ENCODE measurements at places on chromosomes 11 and 22.

DNA sequence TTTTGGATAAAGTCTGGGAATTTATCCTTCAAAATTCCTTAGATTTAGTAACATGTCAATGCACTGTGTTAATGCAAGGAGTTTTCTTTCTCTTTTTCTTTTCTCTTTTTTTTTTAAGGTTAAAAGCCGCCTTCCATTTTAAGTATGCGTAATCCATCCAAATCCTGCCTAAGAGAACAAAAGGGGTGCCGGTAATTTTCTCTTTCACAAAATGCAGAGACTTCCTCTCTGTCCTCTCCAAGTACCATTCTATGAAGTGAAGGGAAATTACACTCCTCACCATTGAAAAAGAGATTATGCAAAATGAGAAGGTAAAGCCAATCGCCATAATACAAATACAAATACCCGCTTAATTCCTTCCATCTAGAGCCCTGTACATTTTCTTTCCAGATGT, 273.8 kb downstream of the BLID start:
- DNase-seq: no peak

DNA sequence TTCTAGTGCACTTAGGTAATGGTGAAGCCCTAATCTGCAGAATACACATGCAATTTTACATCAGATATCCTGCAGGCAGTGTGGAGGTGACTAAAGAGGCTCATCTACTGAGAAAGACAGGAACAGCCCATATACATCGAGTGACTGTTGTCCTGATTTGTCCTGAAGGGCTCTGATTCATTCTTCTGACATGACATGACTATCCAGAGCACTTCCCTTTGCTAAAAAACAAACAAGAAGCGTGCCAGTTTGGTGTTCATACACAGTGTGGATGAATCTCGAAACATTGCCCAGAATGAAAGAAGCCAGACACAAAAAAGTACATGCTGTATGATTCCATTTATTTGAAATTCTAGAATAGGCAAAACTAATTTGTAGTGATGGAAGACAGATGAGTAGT, 48.0 kb upstream of the AMPD3 start:
- peak; percentile 61 for DNase-seq

GRCh38 chr22:44024288-44024921, at the start of gene PARVB:
Gene PARVB (plus strand): TSS chr22:44024302. CDS start chr22:44024340, 38 bp downstream.
- DNase-seq: no peak

- no peak for DNase-seq
Measured at GRCh38 chr11:465896-466530, 15.9 kb downstream of the PTDSS2 start.

DNA sequence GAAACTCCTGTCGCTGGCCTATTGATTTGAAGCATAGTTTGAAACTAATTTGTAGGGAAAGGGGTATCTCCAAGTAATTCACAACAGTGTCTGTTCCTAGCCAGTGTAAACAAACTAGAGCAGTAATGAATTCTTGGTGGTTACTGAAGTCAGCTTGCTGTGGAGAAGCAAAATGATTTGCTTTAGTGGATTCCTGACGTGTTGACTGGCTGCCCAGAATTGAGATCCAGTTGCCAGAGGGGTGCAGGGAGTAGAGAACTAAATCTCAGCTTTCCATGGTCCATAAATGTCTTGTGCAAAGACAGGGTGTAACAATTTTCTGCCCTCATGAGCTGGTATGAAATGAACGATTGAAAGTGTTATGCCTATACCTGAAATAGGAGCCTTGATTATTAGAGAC, 382.5 kb upstream of the KIRREL3 start:
- no peak for DNase-seq

- DNase-seq: no peak
Measured at GRCh38 chr22:31222736-31223135, 10.6 kb downstream of the LIMK2 start.

DNA sequence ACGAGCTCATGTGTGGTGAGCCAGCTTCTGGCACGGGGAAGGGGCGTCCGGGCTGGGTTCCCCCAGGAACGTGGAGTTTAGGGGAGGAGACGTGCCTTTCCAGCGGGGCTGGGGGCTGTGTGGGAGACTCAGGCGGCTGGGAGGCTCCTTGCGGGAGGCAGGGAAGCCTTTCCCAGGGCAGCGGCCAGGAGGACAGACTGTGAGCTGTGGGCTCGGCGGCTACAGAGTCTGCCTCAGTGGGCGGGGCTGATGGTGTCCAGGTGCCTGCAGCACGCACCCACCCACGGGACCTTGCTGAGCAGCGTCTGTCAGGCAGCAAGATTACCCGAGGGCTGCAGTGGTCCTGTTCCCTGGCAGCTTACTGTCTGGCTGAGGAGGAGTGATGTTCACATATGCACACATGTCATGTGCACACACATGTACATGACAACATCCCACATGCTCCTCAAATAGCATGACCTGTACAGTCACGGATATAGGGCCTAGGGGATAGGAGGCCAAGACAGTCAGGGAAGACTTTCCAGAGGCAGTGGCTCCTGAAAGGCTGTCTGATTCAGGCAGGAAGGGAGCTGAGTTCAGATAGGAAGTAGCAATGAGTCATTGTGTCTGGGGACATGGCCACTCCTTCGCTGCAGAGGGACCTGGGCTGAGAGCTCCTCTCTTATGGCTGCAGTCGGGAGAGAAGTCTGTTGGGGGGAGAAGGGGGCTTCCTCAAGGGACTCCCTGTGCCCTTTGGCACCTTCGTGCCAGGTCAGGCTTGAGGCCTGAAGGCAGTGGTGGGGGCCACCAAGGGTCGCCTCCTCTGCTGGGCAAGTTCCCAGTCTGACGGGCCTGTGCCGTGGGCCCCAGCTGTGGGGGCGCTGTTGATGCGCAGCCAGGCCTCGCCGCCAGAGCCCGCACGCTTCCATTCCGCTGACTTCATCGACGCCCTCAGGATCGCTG, 23.3 kb upstream of the PPP6R3 start:
- peak; percentile 79 for DNase-seq

DNA sequence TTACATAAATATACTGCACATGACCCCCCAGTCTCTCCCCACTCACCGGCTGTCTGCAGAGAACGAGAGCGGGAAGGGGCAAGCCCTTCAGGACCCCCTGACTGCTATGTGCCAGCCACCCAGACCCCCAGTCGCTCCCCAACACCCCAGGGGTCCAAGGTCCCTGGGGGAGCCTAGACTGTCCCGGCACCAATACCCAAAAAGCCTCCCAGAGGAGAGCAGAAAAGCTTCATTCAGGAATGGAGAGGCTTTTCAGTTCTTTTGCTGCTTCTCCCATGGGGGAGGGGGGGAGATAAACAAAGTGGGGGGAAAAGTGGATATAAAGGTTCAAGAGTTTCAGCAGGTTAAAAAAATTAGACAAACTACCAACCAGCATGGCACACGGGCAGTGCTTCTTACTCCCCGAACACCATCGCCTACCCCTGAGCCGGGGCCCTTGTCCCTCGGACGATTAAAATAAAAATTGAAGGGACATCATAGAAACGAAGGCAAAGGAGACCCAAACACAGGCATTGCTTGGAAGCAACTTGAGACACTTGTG, 1.3 kb downstream of the CSNK1E start:
- DNase-seq: no peak

DNA sequence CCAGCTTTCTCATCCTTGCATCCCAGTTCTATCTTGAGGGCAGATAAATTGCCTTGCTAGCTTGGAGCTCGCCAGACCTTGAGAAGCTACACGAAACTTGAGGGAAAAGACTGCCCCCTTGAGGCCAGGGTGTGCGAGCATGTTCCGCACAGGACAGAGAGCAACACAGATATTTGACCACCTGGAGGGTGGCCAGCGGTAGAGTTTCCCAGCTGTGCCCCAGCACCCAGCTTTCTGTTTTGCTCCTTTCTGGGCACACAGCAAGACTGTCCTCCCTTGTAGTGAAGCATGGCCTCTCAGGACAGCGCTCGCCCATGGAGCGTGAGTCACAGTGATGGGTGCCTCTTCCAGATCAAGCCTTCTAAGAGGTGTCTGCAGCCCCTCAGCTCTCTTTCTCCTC, 23.5 kb downstream of the SPATA19 start:
- DNase-seq: no peak

DNA sequence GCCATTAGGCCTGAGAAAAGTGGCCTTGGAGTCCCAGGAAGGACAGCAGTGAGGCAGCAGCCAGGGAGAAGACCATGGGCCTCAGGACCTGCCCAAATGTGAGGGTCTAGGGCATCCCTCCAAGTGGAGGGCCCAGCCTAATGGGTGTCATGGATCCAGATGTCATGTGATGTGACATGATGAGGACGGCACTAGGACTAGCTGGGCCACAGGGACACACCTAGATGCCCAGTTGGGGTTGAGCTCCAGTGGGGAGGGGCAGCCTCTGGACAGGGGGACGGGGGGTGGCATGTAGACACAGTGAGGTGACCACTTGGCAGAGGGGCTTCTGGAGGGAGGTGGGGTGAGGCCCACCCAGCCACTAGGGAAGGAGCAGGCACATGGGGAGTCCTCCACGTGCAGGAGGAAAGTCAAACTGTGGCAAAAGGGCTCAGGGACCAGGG, 5.4 kb downstream of the SCARF2 start:
- DNase-seq: no peak

GRCh38 chr11:36265793-36266628, 23.2 kb downstream of the COMMD9 start:
- peak; percentile 28 for DNase-seq

- no peak for DNase-seq
Measured at GRCh38 chr11:110501428-110501827, 71.7 kb downstream of the FDX1 start.

GRCh38 chr11:126547691-126548090, 192.2 kb downstream of the ST3GAL4 start:
- DNase-seq: no peak

DNA sequence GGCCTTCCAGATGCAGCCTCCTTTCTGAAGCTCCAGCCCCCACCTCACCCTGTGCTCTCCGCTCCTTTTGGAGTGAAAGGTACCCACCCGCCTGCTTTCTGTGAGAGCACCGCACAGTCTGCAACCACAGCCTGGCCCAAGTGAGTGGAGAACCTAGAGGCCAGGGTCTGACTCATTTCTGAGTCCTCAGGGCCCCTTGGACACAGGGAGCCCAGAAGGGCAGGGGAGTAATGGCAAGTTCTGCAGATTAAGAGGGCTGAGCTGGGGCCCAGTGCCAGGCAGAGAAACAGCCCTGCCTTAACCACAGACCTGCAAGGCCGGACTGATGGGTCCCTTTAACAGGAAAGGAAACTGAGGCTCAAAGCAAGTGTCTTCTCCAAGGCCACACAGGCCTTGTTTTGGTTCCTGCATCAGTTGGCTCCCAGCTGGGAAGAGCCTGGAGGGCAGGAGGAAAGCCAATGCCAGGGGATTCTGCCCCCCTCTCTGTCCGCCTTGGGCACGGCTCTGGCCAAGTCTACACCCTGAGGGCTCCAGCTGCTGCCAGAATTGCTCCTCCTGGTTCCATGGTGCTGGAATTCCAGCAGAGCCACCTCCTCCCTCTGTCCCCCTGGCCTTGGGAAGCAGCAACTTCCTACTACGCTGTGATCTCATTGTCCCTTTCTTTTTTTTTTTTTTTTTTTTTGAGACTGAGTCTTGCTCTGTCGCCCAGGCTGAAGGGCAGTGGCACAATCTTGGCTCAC, 55.1 kb downstream of the CYTH4 start:
- no peak for DNase-seq

GRCh38 chr11:112057170-112057569, 16.6 kb downstream of the PIH1D2 start:
- no peak for DNase-seq

DNA sequence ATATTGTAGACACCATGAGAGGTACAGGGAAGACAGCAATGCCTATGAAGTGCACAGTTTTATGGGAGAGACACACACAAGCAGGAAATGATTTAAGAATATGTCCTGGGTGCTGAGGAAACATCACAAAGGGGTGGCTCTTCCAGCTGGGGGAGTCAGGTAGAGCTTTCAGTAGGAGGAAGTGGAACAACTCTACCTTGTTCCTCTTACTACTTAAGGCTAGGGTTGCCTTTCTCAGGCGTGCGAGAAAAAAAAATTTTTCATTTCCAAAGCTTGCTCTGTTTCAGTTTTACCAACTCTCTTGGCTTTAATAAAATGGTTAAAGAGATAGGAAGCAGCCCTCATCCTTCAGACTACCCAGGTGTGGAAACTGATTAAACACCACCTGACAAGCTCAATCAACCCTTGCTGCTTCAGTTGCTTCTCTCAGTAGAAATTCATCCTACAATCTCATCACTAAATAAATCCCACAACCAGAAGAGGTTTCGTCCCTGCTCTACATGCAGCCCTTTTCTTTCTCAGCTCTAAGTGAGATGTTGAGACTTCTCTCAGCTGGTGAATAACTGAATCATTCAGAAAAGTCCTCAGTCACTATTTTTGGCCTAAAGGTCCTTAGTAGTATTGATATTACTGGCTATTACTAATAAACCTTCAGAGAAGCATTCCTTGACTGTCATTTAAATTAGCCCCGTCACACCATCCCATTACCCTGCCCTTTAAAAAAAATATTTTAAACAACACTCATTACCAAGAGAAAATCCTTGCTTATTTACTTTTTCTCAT, 5.9 kb downstream of the ABTB2 start:
- DNase-seq: no peak

DNA sequence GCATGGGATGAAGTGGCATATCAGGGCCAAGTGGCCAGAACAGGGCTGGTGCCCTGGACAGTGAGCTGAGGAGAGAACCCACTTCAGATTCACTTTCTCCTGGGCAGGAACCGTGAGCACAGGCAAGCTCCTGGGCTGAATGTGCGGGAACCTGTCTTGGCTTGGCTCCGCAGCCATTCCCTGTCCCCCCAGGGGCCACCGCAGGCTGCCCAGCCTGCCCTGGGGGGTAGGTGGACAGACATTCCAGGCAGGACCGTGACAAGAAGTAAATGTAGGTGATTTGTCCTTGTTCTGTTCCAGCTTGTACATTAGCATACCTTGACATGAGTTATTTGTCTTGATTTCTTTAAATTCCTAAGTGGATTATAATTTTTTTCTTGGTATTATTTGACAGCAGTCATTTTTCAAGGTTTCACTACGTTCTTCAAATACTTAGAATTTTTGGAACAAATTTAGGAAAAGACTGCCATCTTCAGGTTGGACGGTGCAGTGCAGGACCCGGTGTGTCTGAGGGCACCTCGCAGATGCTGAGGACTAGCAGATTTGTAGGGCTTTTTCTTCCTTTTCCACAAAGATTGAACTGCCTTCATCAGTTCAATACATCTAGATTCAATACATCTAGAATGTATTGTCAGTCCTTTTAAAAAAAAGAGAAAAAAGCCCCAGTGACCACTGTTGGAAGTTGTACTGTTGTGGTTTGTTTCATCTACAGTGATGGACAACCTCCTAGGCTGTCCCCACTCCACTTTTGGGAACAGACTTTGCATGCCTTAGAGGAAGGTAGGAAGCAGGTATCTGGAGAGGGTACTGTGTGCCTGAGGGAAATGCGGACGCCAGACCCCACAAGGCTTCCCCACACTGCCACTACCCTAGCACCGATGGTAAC, 115.1 kb upstream of the RASSF10 start:
- DNase-seq: peak; percentile 66

DNA sequence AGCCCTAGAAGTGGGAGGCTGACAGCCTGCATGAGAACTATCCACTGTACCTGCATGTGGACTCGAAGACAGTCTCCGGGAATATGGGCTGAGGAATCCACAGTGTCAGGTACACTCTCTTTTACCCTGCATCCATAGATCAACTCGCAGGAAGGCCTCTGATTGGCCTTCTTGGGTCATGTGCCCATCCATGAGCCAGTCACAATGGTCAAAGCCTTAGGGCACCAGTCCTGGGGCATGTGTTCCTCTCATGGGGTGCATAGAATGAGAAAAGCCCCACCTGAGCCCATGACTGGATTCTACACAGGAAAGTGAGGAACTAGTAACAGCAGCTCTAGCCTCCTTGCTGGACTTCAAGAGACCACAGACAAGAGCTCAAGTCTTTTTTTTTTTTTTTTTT, 10.6 kb downstream of the ART1 start:
- DNase-seq: no peak

Data from brain microvascular endothelial cell (primary cell).